ENCODE measurements at places on chromosomes 7 and 10.
A peak's percentile ranks its signal among the peaks of the same experiment; 100 is the strongest.

GRCh38 chr10:9294865-9295264, 1240.4 kb downstream of the GATA3 start:
- no peak for DNase-seq

DNA sequence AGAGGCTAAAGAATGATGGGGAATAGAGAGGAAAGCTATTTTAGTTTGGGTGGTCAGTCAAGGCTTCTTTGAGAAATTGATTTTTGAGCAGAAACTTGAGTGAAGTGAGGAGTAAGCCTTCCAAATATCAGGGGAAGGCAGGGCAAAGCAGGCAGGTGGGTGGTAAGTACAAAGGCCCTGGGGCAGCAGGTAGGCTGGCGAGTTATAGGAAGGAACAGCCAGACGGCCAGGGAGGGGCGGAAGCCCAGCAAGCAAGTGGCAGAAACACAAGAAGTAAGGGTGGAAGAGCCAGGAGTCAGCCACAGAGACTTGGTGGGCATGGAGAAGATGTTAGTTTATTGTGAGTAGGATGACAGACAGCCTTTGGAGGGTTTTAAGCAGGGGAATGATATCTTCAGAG, 34.9 kb downstream of the VWA2 start:
- no peak for DNase-seq

GRCh38 chr7:109898-110556, 82.3 kb upstream of the FAM20C start:
- DNase-seq, result no peak

DNA sequence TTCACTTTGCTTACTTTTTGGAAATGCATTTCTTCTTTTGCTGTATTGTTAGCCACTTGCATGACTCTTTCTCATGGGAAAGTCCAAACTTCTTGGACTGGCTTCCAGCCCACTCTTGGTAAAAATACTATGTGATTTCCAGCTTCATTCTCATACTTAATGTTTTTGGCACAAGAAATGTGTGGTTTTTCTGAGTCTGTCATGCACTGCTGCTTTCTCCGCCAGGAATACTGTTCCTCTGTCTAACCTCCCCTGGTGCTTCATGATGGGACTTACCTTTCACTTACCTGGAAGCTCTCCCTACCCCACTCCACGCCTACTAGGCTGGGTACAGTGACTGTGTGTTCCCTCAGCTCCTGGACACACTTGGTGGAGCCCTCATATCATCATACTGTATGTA, 18.7 kb downstream of the MGAM2 start:
- no peak for DNase-seq

GRCh38 chr10:120184547-120185337, 272.3 kb upstream of the PLPP4 start:
- no peak for DNase-seq

- DNase-seq, result no peak
Observed at GRCh38 chr7:14286036-14286435, 296.6 kb upstream of the ETV1 start.

- no peak for DNase-seq
Observed at GRCh38 chr10:122325235-122325634, 49.3 kb upstream of the PLEKHA1 start.

GRCh38 chr7:66145400-66146104, 30.9 kb downstream of the CRCP start:
- no peak for DNase-seq

GRCh38 chr7:51374936-51375335, 58.3 kb upstream of the COBL start:
- no peak for DNase-seq

DNA sequence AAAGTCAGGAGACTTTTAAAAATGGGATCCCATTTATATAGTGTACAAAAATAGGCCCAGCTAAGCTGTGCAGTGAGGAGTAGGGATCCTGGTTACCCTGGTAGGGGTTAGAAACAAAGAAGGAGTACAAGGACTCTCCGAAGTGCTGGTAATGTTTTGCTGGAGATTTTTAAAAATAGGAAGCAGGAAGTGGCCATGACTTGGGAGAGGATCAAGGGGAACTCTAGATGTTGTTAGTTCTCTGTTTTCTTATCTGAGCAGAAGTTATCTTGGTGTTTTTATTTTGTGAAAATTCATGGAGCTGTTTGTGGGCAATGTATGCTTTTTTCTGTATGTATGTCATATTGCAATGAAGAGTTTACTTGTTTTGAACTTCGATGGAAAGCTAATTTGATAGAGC, 373.9 kb downstream of the SFMBT2 start:
- no peak for DNase-seq

GRCh38 chr10:67662415-67662814, 33.6 kb downstream of the CTNNA3 start:
- DNase-seq, result no peak

DNA sequence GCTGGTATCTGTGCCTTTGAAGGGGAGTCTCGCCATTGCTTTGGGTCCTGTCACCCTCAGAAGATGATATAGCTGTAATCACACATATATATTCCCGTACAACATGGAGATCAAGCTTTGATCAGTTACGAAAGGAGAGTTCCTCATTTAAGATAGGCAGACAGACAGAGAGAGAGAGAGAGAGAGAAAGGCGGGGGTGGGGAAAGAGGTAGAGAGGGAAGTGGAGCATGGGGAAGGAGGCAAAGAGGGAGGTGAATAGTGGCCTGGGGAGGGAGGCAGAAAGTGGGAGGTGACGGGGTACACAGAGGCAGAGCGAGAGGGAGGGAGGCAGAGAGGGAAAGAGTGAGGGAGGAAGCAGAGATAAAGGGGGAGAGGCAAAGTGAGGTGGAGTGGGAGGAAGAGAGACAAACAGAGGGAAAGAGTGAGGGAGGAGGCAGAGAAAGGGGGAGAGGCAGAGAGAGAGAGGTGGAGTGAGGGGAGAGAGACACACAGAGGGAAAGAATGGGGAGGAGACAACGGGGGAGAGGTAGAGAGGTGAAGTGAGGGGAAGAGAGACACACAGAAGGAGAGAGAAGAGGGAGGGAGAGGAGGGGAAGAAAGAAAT, 44.6 kb upstream of the C1QL3 start:
- DNase-seq, result no peak

DNA sequence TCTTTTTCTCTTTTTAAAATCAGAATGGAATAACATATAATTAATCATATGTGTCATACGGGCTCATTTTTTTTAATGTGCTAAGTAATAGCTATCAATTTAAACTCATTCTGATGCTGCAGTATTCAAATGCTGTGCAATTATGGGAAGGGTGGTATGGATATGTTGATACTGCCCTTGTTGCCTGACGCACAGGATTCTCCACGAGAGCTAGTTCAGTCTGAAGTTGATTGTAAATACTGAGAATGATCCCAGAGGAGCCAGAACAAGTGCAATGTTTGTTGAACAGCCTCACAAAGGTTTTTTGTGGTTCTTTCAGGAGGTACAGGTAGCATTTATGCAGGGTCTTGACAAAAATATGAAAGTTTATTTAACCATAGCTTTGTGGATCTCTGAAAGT, 13.4 kb downstream of the NPY start:
- no peak for DNase-seq

- no peak for DNase-seq
Observed at GRCh38 chr10:11823989-11824346, 812 bp downstream of the PROSER2 start.

DNA sequence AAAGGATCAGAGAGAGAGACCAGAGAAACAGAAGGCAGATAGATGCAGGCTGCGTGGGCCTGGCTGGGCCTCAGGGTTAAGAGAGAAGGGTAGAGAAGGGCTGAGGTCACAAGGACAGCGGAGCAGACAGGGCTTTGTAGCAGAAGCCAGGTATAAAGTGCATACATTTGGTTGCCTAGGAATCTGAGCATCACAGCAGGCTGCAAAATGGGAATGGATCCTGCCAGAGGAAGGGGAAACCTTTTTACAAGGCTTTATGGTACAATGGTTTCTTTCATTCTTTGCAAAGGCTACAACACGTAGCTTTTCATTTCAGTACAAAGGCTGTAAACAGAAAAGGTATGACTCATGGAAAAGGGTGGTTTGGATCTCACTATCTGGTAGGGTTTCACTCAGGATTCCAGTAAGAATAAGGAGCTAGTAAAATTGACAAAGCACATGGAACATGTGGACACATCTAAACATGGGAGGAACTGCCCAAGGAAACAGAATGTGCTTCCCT, 275.1 kb downstream of the DOCK4 start:
- no peak for DNase-seq

DNA sequence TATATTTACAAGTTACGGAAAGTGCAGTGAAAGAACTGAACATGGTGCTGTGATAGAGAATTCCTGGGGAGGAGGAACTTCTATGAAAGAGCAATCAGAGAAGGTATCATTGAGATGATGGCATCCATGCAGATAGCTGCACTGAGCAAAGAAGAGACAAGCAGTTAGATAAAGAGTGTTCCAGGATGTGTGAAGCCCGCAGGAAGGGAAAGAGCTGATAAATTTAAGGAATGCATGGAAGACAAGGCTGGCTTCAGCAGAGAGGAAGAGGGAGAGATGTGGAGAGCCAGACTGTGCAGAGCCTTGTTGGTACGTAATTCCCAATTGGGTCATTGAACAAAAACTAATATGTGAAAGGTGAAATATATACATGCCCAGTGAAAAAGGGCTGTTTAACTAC, 538.9 kb downstream of the INHBA start:
- no peak for DNase-seq

DNA sequence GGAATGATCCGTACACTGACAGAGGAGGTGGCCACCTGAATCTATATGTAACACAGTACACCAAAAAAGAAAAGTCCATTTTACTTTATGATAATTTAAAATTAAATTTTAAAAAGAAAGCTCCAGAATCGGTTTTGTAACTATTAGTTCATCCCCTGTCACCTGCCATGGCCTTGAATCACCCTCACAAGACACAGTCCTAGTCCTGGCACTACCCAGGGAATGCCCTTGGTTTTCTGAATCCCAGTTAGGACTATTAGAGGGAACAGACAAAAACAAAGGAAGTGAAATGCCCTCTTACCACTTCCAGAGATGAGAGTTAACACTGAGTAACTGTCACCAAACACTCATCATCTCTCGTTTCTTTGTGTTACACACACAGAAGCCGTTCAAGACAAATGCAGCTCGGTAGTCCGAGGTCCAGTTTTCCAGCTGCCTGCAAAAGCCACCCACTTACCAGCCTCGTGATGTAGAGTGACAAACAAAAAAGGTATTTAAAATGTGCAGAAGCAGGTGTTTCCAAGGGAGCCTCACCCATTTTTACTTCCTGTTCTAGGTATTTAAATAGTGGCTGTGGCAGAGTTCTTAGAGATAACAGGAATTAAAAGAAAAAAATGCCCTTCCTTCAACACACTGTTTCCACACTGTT, 6.1 kb downstream of the PTPRN2 start:
- no peak for DNase-seq

GRCh38 chr7:12685550-12685949, 1.9 kb upstream of the ARL4A start:
- peak; percentile 7 for DNase-seq

- DNase-seq, result peak; percentile 19
Observed at GRCh38 chr7:139494835-139495579, 11.5 kb upstream of the KLRG2 start.

GRCh38 chr10:24791084-24791726, 67.5 kb upstream of the ARHGAP21 start:
- DNase-seq, result no peak

DNA sequence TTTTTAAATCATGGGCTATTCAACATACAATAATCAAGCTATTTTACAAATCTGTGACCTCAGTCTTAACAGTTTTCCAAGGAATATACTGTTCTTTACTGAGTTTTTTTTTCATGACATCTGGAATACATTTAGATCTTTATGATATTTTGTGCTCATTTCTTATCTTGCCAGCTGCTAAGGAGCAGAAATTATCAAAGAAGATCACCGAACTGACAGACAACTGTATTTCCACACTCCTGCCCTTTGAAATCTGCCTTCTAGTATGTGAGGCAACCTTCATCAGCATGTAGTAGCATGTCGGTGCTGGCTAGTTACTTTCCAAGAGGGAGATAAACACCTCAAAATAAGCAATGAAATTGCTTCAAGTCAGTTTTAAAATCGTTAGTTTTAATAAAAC, 66.4 kb downstream of the NHLRC2 start:
- DNase-seq, result no peak

GRCh38 chr7:50782375-50783208, at the start of gene GRB10:
GRB10 (minus strand) TSS chr7:50782896; CDS start chr7:50732322, 50,574 bp downstream.
- DNase-seq, result peak; percentile 34

DNA sequence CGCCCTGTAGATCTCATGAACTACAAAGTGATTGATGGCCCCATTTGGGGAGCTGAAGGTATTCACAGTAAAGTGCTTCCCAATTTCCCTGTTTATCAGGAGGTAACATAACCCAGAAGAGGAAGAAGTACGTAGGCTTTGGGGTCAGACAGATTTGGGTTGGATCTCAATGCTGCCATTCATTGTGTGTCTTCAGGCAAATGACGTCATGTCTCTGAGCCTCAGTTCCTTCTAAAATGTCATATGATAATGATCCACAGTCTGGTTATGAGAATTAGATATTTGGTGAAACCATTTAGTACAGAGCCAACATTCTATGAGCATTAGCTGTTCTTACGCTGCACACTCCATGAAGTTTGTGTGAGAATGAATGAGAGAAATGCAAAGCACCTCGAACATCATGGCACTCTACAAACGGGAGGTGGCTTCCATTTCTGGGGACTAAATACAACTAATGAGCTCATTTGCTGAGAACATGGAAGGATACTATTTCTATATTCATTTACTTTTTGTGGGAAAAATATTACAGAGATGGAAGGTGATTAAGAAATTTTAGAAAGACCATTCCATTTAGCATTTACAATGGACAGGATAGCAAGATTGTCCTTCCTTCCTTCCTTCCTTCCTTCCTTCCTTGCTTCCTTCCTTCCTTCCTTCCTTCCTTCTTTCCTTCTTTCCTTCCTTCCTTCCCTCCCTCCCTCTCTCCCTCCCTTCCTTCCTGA, 13.8 kb upstream of the JCAD start:
- DNase-seq, result no peak

DNA sequence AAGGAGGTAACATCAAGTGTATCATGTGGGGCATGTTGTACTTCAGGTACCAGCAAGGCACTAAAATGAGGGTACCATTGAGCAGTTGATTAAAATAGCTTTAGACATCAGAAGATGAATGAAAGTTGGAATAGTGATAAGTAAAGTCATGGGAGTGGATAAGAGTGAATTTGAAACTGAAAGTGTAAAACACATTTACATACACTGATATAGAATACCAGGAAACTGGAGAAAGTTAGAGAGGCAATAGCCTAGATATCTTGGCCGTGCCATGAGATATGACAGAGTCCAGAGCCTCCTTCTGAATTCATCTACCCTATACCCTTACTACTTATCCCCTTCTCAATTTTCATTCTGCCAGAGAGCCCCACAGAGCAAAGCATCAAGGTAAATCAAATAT, 76.6 kb downstream of the GRM3 start:
- no peak for DNase-seq

GRCh38 chr10:119303886-119304285, 96.5 kb downstream of the GRK5 start:
- DNase-seq, result no peak

DNA sequence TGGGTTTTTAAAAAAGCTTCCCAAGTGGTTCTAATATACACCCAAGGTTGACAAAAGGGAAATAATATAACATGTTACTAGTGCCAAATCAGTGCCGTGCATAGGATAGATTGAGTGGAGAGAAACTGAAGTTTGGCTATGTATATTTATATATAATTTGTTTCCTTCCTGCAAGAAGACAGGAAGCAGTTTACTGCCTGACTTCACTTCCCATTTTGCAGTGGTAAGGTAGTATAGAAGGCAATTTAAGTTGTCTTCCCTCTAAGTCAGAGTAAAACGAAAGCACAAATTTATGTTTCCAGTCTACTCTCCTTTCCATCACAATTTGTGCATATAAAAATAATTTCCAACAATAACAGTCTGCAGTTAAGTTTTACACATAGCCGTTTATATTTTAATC, 3.4 kb upstream of the HYCC1 start:
- DNase-seq, result no peak
